DMS 273 treated with DMSO at 0.1 percent for 48 hours (cell line): ENCODE measurements at places on chromosomes 5 and 9.

DNA sequence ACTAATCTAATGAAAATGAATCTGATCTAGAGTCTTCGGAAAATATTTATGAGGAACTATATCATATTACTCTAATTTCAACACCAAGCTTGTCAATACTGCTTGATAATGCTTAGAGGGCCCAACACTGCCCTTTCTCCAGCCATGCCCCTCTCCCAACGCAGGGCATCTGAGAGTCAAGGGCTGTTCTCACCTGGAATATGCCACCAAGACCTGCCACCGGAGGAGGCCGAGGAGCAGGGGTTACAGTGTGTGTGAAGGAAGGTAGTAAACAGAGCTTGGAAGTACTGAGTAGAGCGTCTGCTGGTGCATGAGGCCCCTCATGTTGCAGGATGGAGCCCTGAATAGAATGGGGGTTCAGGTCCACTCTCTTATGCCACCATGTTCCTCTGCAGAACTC, 301.3 kb upstream of the MPDZ start:
- DNase-seq, result no peak

DNA sequence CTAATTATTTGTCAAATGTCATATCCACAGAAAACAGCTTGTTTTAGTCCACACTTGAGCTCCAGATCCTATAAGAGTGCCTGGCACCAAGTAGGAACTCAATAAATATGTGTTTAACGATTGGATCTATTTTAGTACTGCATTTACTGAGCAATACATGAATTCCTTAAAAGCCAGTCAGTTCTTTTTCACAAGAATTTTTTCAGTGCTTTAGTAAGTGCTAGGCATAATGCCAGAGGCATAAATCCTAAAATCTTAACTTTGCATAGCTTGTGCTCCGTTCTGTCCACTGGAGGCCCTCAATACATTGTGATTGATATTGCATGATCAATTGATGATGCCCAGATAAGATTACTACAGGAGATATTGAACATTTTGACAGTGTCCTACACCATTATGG, 67.3 kb upstream of the PCSK5 start:
- no peak for DNase-seq

DNA sequence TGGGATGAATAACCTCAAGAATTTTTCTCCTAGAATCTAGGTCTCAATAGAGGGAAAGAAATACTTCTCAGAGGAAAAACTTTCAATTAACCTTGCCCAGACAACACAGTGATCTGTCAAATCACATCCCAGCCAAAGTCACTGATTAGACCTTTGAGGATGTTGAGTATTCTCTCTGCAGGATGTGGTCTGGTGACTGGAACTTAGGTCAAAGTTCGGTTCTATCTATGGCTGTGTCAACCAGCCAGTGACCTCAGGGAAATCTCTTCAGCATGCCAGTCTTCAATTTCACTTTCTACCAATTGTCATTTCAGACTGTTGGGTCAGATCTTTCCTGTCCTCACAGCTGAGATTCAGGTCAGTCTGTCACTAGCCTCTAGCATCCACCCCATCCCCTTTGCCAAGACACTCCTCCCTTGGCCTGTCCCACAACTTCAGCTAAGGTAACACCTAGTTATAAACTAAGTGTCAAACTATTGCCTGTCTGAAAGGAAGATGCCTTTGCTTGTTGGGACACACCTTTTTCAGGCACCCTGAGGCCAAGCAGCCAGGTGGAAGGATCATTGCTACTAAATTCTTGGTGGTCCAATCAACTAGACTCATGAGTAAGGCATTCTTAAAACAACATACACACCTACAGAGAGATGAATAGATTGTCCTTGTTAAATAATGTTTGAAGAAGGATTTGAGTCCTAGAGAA, 156.3 kb upstream of the FST start:
- DNase-seq, result no peak

DNA sequence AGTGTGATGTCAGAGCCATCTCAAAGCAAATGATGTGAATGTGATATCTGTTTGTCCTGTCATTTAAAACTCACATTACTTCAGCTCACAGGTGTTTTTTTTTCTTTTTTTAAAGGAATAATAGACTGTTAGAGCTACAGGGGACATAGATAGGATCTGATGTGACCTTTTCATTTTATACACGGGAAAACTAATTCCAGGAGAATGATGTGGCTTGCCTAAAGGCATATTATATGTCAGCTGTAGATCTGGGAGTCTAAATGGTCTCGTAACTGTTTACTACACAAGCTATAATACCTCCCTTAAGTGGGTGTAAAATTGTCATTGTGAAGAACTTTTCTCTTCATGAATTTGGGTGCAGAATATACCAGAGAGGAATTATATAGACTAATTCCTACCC, 2.0 kb downstream of the NMUR2 start:
- DNase-seq, result no peak

- DNase-seq, result no peak
Observed at GRCh38 chr9:3517377-3518048, 8.3 kb downstream of the RFX3 start.

DNA sequence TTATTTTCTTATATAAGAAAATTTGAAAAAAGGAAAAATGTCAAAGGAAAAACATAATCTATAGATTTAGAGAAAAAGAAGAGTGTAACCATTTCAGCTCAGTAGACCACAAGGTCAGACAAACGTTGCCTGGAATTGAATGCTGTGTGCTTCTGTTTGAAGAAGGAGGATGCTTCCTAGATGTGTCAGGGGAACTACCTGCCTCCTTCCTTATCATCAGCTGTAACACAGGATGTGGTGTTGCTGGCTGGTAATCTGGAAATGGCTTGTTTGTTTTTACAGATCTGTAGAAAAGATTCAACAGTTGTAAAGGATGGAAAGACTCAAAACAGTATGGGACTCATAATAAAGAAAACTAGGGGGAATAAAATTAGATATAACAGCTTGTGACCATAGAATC, 160.7 kb upstream of the MEF2C start:
- DNase-seq, result no peak

DNA sequence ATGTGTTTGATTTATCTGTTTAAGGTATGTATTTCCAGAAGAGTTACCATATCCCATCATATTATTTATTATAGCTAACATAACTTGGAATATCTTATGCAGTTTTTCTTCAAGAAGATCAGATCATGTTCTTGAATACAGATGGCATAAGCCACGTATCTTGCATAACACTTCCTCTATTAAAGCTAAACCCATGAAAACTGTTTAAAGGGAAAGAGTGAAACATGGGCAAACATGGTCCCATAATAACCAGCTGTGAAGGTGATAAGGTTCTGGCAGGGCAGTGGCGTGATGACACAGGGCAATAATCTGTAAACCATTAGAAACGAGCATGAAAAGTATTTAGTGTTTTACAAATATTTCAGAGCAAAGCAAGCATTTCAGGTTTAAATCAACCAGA, 34.2 kb downstream of the EFNA5 start:
- no peak for DNase-seq
